Activated CD4-positive, alpha-beta memory T cell treated with anti-CD3 and anti-CD28 coated beads, Interleukin-2, amount 10 ng/mL, durations not matched to agents 7 days and 5 days (primary cell): ENCODE measurements at places on chromosomes 16 and 17.
A peak's percentile ranks its signal among the peaks of the same experiment; 100 is the strongest.

GRCh38 chr17:77058016-77058415, 82.8 kb upstream of the SEC14L1 start:
- no peak for DNase-seq

GRCh38 chr17:9024497-9024896, 3.2 kb downstream of the NTN1 start:
- no peak for DNase-seq

- no peak for DNase-seq
Observed at GRCh38 chr17:36504156-36504545, 17.7 kb downstream of the ZNHIT3 start.

DNA sequence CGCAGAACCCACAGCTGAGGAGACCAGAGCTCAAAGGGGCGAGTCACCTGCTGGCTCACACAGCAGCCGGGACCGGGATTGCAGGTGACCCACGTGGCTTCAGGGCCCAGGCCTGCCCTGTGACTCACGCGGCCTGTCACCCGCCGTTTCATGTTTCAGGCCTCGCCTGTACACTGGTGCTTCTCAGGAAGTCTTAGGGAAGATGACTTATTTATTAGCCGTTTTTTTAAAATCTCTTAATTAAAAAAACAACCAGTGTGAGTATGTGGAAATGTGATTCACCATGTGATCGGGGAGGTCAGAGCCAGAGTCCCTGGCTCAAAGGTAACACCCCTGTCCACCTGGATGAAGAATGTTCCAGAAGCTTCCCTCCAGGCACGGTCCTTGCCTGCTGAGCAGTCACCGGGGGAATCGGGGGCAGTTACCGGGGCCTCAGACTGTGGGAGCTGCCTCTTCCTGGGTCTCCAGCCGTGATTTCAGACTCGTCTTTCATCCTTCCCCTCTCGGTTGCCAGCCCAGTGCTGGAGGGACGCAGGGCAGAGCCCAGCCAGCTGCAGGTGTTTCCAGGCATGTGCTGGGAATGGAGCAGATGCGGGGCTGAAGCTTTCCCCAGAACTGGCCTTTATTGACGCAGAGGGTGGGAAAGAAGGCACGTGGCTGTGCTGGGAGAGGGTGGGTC, 49.3 kb downstream of the CMIP start:
- no peak for DNase-seq

GRCh38 chr17:82592767-82593589, 55.3 kb downstream of the WDR45B start:
- DNase-seq: peak; percentile 71

- DNase-seq: no peak
Observed at GRCh38 chr17:69473841-69474831, 59.6 kb downstream of the MAP2K6 start.

- no peak for DNase-seq
Observed at GRCh38 chr17:42453439-42453838, 5.2 kb upstream of the ATP6V0A1 start.

GRCh38 chr17:5000237-5000639, 2.5 kb downstream of the KIF1C start:
- no peak for DNase-seq

- no peak for DNase-seq
Observed at GRCh38 chr16:12349936-12350850, 373.7 kb downstream of the SNX29 start.

DNA sequence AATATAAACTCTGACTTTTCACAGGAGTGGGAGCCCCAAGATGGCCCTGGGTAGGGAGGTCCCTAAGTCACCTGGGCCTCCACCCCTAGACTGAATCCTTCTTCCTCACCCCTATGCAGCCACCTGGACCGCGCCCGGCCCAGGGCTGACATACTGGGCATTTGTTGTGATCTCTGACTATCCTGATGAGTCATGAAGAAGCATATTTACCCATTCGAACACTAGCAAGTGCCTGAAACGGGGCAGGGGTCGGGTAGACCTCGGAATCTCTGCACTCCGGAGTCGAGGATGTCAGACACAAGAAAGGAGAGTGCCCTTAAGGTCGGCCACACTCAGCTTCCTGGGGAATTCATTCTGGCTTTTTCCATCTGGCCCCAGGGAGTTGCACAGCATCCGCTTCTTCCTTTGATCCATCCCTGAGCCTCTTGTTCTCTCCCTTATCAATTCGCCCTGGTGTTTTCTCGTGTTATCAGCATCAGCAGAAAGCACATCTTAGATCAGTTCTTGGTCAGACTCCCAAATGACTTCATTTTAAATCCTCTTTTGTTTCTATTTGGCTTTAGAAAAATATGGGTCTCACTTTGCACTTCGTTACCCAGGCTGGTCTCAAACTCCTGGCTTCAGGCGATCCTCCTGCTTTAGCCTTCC, 10.4 kb downstream of the METTL22 start:
- DNase-seq: no peak

- no peak for DNase-seq
Observed at GRCh38 chr16:20049831-20050230, 23.9 kb downstream of the GPR139 start.

- no peak for DNase-seq
Observed at GRCh38 chr17:34717092-34717491, 137.7 kb downstream of the TMEM132E start.

DNA sequence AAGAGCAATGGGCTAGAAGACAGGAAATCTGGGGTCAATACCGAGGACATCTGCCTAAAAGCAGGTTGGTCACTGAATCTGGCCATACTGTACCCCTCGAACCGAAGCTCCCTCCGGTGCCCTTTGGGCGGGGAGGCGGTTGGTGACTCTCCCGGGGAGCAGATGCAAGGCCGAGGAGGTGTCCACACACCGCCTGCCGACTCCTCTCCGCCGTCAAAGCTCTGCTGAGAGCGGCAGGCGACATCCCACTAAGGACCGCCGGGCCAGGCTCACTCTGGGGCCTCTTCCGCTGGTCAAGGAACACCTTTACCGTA, 458 bp downstream of the ZNF200 start:
- DNase-seq: no peak

- peak; percentile 2 for DNase-seq
Observed at GRCh38 chr16:81928271-81928918, 82.9 kb downstream of the SDR42E1 start.

- DNase-seq: no peak
Observed at GRCh38 chr16:4332623-4333307, 16.9 kb downstream of the GLIS2 start.

DNA sequence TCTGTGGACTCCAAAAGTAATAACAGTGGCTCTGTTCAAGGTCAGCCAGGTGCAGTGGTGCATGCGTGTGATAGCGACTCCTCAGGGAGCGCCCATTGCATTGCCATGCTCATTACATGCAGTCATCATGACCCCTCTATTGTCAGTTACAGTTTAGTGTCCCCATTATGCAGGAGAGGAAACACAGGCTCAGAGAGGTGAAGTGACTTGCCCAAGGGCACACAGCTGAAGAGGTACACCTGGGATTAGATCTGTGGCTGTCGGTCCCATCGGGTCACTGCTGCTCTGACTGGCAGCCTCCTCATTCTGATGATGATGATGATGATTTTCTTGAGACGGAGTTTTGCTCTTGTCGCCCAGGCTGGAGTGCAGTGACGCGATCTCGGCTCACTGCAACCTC, 7.6 kb downstream of the LAT start:
- no peak for DNase-seq

DNA sequence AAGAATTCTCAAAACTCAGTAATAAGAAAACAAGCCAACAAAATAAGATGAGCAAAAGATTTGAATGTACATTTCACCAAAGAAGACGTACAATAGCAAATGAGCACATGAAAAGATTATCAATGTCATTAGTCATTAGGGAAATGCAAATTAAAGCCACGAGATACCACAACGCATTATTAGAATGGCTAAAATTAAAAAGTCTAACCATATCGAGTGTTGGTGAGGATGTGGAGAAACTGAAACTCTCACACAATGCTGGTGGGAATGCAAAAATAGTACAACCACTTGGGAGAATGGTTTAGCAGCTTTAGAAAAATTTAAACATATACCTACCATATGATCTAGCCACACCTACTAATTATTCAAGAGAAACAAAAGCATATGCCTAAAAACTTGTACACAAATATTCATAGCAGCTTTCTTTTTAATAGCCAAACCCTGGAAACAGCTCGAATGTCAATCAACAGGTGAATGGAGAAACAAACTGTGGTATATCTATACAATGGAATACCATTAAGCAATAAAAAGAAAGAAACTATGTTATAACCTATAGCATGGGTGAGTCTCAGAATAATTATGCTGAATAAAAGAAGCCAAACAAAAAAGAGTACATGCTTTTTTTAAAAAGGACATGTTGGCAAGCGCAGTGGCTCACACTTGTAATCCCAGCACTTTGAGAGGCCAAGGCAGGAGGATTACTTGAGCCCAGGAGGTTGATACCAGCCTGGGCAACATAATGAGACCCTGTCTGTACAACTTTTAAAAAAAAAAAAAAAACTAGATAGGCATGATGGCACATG, 103.6 kb downstream of the LITAF start:
- no peak for DNase-seq

DNA sequence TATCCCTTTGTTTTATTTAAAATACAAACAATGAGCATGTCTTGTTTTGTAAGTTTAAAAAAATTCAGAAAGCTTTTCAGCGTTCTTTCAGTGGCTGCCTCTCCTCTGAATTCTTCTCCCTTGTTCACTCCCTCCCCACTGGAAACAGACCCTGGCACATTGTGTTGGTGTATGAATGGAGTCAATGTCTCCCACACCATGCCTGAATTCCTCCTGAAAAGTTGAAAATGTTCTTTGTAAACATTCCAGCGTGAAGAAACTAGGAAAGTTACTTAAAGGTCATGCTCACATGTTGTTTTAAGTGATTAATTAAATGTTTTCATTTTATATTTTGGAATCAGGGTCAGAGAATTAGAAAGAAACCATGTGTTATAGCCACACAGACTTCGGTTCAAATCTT, 136.9 kb upstream of the DYNLRB2 start:
- DNase-seq: no peak

DNA sequence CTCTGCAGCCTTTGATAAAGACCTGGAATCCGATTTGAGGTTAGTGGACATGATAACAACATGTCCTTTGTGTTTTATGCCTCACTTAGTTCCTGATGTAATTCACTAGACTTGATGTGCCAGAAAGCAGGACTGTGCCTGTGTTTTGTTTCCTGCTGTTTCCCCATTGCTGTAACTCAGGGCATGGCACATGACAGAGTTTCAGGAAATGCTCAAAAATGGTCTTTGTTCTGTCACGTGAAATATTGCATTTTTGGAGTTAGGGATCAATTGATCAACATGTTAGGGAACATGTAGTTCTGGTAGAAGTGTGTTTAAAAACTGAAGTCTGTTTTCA, 32.8 kb downstream of the DHX38 start:
- no peak for DNase-seq

DNA sequence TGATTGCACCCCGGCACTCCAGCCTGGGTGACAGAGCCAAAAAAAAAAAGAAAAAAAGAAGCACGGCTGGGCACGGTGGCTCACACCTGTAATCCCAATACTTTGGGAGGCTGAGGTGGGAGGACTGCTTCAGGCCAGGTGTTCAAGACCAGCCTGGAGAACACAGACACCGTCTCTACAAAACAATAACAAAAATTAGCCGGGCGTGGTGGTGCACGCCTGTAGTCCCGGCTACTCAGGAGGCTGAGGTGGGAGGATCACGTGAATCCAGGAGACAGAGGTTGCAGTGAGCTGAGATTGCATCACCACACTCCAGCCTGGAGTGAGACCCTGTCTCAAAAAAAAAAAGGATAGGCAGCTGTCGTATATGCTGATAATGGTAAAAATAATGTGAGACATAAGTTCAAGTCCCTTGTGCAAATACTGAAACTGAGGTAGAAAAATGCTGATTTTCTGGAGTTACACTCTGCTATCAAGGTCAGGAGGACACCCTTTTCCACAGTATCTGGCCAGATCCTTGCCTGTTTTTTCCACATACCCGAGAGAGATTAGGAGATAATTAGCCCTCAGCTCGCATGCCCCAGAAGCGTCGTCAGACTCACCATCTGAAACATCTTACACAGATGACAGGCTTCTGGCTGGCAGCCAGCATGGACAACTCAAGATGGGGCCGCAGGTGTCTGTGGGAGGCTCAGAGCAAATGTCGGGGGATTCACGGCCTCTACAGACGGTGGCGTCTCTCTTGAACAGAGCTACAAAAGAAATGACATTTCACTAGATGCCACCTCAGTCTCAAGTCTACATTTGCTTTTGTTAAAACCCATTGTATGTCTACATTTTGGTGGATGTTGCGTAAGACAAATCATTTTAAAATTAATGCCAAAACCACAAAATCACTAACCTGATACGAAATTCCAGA, 36.8 kb downstream of the WDR45B start:
- no peak for DNase-seq

- DNase-seq: no peak
Observed at GRCh38 chr17:49565948-49566491, 9.7 kb upstream of the NXPH3 start.

- DNase-seq: no peak
Observed at GRCh38 chr16:88671806-88672205, 8.9 kb upstream of the MVD start.

DNA sequence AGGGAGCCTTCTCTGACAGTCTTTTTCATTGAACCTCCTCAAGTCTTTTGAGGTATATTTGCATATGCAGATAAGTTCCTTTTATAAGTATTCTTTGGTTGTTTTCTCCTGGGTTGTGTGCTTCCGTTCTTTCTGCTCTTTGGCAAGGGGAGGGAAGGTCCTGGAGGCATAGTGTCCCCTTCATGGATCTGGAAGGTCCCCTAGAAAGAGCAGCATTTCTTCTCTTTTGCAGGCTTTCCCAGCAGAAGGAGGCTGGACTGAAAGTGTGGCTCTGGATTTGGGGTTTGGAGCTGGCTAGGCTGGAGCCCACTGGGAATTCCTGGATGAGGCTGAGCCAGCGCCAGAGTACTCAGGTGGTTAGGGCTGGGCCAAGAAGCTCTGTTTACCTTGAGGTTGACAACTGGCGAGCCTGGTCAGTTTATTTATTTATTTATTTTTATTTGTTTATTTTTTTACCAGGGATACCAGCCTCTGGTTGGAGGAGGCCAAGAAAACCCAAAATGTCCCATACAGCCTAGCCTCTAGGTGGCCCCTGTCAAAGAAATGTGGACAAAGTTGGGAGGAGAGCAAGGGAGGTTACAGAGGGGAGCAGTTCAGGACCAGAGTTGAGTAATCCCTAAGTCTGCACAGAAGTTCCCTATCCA, 5.4 kb upstream of the TOP2A start:
- no peak for DNase-seq

GRCh38 chr17:6539871-6540270, 16.5 kb downstream of the PITPNM3 start:
- DNase-seq: no peak

GRCh38 chr16:31711344-31711845, 162.2 kb upstream of the ZNF267 start:
- DNase-seq: no peak

DNA sequence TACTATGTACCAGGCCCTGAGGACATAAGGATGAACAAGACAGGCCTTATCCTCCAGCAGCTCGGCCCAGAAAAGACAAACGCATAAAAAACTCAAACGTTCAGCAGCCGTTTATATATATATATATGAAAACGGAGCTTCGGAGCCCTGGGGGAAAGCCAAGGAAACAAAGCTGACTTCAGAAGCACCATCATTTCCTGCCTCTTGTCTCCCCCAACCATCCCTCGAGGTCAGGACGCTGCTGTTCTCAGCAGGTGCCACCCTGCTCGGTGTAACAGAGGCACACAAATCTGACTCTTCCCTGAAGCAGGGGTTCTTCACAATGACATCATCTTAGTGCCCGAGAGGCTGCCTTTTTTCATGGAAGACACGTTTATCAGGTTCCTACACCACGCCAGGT, 146.9 kb downstream of the ZNF423 start:
- no peak for DNase-seq
